Panc1 (cell line): ENCODE measurements at places on chromosomes 11 and 22. TPM values are rescaled to one million over a fixed set of nuclear protein-coding genes. Genes with fewer than 3 reads are reported as not detected.
A peak's percentile ranks its signal among the peaks of the same experiment; 100 is the strongest.

DNA sequence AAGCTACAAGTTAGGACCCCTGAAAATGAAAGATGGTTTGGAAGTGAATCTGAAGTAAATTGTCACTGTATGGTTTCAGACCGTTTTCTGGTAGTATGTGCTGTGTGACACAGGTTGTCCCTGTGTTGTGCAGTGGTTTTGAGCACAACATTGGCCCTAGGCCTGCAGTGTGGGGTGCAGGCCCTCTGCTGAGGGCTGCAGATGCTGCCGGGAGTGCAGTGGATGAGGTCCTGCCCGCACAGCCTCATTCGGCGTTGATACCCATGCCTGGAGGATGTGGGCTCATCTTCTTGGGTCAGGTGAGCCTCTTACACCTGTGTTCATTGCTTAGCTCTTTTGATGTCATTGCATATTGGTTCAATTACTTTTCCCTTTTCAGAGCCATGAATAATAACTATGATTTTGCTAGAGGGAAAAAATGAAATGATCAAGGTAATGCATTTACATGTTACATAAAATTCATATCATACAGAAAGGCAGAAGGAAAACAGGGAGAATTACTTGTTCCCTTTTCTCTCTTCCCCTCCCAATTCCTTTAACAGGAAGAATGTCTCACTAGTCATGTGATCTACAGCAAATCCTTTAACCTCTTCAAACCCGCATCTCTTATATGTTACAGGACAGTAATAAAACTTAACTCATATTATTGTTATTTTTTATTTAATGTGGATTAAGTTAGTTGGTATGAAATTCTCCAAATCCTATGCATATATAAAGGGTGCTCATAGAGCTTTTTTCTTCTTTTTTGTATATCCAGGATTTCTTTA lies 48.7 kb downstream of the PTPRJ start:
- no peak for DNase-seq

DNA sequence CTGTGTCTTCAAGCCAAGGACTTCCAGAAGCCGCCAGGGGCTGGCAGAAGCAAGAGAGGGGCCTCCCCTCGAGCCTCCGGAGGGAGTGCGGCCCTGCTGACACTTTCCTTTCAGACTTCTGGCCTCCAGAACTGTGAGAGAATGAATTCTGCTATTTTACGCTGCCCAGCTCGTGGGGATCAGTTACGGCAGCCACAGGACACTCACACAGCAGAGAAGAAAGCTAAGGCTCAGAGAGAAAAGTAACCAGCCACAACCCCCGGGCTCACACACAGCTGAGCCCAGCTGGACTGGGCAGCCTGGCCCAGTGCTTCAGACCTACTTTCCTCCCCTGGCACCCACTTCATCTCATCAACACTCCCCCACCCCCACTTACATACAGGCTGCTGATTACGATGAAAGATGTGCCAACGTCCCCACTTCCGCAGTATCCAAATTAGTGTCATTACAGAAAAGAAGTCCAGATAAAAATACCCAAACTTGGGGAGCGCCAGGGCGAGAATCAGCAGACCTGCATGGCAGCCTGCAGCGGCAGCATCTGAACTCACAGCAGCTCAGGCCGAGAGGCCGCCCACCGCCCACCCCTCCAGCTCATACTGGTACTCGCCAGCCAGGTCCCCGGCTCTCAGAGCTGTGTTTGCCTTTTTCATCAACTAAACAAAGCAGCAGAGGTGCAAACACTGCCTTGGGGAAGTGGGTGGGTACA lies 15.3 kb downstream of the PHF21B start:
- no peak for DNase-seq

Gene LDHAL6A
- total RNA-seq, result not detected

DNA sequence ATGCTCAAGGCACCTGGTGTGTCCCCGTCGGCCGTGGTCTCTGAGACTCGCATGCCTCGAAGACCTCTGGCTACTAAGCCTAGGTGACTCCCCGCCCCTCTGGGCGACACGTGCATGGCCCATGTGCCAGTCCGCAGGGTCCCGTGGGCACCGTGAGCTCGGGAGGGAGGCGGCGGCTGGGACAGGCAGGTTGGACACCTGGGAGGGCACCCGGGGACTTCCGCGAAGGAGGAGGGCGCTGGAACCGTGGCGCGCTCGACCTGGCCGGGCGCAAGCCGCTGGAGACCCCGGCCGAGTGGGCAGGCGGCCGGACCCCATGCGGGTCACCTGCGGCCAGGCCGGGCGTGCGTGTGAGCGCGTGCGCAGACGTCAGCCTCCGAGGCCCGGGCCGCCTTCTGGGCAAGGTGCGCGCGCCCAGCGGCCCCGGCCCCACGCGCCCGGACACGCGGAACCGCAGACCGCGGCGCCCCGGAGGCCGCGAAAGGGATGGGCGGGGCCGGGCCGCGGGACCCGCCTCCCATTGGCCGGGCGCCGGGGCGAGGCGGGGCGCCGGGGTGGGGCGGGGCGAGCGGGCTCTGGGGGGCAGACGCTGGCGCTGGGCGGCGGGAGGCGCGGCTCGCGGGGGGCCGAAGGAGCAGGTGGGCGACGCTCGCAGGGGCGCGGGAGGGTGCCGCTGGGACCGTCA lies 579 bp upstream of the RASD2 start:
- DNase-seq, result no peak

DNA sequence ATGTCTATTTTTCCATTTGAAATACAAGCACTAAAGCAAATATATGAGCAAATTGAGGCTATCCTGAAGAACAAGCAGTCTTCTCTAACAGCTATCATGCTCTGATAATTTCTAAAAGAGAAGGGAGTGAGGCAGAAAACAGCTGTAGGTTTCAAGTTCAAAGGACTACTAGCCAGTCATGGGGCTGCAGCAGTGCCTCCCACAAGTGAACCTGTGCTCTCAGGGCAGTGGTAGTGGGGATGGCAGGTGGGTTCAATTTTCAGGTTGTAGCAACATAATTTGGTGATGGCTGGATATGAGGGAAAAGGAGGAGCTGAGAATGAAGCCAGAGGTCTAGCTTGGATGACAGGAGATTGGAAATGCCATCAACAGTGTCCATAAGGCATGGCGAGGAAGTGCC lies 93.5 kb upstream of the ARHGAP20 start:
- DNase-seq, result no peak

DNA sequence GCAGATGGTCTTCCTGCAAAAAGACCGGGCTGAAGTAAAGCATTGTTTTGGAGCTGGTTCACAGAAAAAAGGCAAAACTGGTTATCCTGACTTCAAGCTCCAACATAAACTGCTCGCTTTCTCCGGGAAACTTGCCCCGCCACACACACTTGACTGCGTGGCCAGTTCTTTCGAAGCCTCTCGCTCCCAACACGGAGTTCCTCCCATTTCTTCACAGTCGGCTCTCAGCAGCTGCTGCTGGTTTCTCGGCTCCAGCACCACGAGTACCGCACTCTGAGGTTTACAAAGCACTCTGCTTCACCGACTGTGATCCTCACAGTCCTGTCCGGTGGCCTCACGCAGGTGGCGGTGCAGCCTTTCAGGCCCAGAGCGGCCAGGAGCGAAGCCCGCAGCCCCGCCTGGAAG lies 264 bp downstream of the CHEK1 start:
- no peak for DNase-seq

Gene C11orf87
- total RNA-seq, result not detected

DNA sequence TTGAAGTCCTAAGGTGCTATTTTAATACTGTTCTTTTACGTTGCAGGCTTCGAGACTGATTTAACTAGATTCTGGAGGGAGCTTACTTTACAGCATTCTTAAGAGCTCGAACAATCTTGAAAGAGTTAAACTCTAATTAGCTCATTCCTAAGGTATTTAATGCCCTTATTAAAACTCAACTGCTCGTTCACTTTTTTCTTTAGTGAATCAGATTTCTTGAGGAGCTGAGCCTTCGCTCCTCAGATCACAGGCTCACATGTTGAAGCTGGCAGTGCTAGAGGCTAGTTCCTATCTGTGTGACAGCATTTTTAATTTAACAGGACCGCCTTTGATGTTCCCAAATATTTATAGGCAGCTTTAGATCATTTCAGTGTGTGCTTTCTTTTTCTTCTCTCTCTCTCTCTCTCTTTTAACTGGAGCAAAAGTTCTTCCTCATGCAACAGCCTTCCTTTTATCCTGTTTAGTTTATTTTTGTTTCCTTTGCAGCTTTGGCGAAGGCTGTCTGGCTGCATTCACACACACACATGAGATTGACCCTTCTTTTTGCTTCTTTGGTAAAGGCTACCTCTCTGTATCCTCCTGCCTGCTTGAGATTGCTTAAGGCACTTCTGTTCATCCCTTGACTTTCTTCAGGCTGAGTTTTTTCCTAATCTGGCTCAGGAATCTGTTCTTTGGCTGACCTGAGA lies 21.0 kb downstream of the ZNRF3 start:
- no peak for DNase-seq

DNA sequence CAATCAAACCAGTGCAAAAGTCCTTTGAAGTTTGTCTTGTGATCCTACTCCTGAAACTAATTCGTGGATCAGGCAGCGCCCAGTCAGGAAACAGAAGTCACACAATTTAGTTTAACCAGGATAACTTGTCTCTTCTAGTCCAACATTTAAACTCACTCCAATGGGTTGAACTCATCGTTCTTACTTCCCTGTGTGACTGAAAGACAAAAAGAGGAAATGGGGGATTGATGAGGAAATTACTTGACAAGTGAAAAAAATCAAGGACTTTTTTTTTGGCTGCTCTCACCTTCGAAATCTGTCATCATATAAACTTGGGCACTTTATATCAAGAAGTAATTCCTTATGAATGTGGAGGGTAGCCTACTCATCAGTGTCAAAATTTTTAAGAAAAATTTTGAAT lies 78.4 kb downstream of the HSD17B12 start:
- DNase-seq, result no peak

- no peak for DNase-seq
Observed at GRCh38 chr11:66363187-66363601, 8.4 kb downstream of the SLC29A2 start.

GRCh38 chr22:31083923-31084810 lies 3.0 kb downstream of the SMTN start:
- no peak for DNase-seq

- no peak for DNase-seq
Observed at GRCh38 chr11:69475141-69475865, 6.2 kb upstream of the LINC01488 start.

Gene WNT7B
- total RNA-seq, result 52.1 TPM

Gene JAML
- 0.39 TPM for total RNA-seq

Gene TPH1
- 0.05 TPM for total RNA-seq

- DNase-seq, result no peak
Observed at GRCh38 chr11:75004215-75004614, 15.5 kb downstream of the NEU3 start.

Gene PHOX2A
- total RNA-seq, result not detected

Gene SERHL2
- 1.6 TPM for total RNA-seq

DNA sequence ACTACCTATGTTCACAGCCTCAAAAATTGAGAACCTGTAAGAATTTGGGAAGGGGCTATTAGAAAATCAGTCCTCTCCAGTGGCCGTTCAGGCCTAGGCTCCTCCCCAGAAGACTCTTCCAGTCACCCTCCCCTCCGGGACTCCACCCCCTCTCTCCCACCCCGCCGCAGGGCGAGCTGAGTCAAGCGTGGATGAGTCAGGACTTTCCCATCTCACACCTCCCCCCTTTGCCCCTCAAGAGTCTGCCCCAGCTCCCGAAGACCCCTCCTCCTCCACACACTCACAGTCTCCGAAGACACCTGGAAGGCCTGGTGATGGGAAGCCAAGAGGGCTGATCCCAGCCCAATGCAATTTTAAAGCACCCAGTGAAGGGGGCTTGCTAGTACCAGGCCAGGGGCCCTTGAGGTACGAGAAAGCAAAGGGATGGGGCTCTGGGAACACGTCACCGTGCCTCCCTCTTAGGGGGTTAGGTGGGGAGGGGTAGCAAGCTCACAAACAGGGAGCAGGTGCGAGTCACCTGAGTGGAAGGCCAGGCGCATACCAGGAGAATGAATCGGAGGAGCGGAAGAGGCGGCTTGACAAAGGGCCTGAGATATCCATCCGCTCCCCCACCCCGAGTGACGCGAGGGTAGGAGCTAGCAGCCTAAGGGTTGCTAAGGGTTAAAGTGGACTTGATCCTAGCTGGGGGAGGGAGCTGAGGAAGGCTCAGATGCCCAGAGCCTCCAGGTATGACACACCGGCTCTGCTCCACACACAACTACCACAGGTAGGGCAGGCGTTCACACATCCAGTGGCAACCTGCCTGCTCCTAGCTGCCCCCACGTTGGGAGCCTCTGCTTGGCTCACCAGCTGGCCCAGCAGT lies 13.6 kb downstream of the BCL9L start:
- DNase-seq, result peak; percentile 96

- no peak for DNase-seq
Observed at GRCh38 chr11:104799251-104799650, 99.0 kb downstream of the CASP12 start.

GRCh38 chr11:78961937-78962701 lies 387.5 kb upstream of the NARS2 start:
- DNase-seq, result no peak

- no peak for DNase-seq
Observed at GRCh38 chr11:15266999-15267398, 152.3 kb downstream of the INSC start.

Gene LYVE1
- 0.31 TPM for total RNA-seq

GRCh38 chr22:24928322-24928721 lies 18.2 kb downstream of the LHFPL7 start:
- DNase-seq, result no peak

GRCh38 chr22:48706934-48707762 lies 1120.5 kb downstream of the BRD1 start:
- no peak for DNase-seq

DNA sequence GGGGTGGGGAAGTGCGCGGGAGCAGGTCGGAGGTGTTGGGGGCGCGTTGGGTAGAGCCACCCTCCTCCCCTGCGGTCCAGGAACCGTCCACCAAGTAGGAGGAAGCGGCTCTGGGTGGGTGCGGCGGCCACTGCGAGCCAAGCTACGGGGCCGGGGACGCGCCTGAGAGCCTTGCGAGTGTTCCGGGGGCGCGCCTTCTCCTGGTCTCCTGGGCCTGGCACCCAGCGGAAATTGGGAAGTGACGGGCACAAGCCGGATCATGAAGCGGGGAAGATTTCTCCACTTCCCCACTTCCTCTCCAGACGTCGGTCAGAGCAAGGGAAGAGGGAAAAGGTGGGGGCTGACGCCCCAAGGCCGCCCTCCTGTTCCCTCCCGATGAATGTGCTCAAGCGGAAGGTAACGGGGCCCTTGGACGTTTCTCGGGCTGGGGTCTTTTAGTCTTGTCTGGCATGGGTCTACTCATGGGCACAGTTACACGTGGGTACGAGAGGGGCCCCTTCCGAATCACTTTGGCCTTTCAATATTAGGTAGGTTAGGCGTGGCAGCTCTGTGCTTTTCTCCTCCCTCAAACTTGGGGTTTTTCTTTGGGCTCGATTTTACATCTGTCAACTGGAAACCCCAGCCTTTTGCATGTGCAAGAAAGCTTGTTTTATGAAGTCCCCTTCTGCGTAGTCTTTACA lies 865 bp downstream of the RBM14 start:
- DNase-seq, result no peak

DNA sequence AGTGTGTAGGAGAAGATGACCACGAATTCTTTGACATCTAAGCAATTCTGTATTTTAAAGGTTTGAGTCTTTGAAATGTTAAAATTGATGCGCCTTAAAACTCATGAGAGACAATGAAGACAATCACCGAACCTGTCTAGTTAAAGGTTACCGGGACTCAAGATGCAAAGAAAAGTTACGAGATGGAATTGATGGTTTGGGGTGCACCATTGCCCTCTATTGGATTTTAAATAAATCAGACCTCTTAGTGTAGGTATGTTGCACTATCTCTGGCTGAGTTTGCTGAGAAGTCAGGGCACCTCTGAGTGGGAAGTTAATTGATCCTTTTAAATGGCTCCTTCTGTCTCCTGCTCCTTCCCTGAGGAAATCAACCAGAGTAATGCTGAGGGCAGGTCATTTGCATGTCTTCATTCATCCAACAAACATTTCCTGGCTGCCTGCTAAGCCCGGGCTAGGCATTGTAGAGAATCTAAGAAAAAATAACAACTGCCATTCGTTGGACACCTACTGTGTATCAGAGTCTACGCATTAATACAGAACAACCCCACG lies 19.4 kb upstream of the TMA7B start:
- no peak for DNase-seq
